Neural crest cell (in vitro differentiated cells): ENCODE measurements at places on chromosomes 2 and 18.

GRCh38 chr2:218567797-218568189, 358 bp downstream of the USP37 start:
- DNase-seq = no peak

DNA sequence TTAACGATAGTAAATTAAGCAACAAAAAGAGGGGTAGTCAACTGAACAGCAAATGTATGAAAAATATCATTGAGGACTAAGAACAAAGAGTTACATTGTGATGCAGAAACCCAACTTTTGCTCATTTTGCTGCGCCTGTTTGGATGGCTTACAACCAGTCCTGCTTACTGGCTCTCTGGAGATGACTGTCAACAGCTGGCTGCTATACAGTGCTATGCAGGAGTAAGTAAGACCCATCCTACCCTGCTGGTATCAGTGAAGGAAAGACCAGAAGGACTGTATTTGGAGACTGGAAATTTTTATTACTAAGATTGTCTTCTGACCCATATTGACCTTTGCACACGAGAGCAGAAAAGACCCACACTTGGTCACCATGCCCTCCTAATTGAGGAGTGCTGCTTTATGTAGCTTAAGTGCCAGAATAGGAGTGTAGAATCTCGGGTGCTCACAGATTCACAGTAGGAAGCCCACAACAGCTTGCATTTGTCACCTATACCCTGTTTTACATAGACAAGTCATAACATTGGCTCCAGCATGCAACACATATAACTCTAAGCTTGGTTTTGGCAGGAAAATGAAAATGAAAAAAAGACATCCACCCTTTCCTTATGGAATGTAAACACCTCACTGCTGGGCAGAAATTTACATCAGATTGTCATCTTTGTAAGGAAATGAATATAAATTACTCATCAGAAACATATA, 1915.0 kb upstream of the CELF4 start:
- no peak for DNase-seq

DNA sequence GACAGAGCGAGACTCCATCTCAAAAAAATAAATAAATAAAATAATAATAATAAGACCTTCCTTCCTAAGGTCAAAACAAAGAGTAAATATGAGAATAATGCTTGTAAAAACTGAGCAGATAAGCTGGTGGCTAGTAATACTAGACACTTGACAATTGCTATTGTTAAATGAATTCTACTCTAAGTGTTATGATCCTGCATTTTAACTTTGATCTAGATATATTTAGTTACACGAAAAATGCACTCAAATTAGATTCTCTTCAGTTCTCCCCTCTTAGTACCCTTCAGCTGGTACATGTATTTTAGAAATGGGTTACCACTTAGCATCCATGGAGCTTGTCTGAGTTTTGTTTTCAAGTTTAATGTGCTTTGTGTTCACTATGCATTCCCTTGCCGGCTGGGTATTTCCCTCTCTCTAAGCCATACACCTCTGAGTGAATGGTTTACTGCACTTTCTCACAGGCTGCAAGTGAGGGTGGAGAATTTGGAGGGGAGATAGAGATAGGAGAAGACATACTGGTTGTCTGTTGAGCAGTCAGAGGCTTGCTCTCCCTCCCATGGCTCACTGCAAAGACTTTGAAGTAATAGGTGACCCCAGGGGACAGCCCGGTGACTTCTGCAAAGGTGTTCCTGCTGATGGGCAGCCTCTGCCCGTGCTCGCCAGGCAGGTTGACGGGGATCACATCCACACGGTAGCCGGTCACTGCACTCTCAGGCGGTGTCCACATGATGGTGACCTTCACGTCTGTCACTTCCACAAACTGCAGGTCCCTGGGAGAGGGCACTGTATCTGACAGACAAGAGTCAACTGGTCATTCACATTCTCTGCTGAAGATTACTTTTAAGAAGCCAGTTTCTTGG, 29.9 kb downstream of the FN1 start:
- DNase-seq = no peak

- no peak for DNase-seq
These were observed 162.1 kb downstream of the ZEB2 start for GRCh38 chr2:144357623-144358373.
